ENCODE measurements at places on chromosomes 5 and 9.

- no peak for DNase-seq
Measured at GRCh38 chr9:85038824-85039608, 369.5 kb downstream of the NTRK2 start.

DNA sequence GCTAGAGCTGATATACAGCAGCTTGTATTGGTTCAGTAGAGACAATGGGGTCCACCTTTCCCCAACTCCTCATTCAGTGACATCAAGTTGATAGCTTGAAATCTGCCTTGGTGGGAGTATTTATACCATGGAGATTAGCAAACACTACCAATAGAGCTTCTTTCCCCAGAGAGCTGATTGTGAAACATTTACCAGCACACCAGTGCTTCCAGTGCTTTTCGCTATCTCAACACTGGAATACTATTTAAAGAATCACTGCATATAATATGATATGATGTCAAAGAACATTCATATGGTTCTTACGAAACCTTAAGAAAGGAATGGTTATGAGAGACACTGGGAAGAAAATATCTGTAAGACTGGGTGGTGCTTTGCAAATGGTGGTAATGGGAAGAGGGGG is 21.8 kb upstream of the RNF145 start:
- DNase-seq: no peak

DNA sequence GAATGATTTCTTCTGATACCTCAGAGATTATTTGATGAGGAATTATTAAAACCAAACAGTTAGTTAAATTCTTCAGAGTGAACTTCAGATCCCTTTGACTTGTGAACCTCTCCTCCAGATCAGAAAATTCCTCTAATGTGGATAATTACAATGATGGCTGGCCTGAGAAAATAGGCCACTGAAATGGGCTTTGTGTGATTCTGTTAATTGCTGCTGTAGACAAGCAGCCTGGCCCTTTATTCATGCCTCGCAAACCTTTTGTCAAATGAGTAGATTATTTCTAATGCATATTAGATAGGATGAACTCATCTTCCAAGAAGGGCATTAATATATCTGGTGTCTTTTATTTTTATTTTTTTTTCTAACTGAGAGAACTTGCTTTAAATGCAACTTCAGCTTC is 855.2 kb downstream of the TLE4 start:
- no peak for DNase-seq

DNA sequence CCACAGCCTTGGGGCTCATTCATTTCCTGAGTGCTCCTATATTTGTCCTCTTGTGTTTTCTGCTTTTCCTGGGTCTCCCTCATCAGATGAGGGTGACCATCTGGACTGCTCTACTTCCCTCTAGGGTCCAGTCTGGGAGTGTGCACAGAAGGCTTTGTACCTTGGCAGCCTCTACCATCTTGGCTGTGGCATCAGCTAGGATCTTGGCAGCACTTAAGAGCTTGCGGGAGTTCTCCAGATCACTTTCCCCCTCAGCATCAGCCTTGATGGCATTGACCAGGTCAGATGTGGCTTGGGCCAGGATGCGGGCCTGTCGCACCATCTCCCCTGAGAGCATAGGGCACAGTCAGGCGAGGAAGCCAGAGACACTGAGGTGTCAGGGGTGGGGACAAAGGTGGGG is 15.8 kb downstream of the TLN1 start:
- no peak for DNase-seq

DNA sequence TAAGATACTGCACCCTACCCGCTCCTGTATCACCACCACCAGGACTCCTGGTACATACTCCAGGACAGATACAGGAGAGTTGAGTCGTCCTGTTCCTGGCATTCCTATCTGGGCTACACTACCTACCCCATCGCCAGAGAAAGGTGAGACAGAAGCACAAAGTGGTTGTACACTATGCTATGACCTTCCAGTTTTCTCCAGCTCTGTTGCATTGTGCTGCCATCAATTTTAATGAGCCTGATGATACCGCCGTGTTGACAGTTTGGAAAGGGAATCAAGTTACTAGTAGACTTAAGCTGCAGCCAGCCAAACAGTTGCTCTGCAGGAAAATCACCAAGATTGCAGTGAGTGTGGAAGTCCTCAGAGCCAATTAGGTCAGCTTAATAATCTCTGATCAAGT is 35.2 kb downstream of the ANP32B start:
- no peak for DNase-seq

DNA sequence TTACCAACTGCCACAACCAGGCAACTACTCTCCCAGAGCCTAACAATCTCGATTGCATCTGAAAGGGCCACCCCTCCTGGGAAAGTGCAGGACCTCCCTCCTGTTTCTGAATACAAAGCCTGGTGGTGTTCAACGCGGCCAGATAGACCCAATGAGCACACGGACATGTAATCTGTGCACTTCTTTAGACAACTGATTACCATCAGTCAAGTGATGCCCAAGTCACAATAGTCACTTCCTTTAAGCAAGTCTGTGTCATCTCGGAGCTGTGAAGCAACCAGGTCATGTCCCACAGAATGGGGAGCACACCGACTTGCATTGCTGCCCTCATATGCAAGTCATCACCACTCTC is 739 bp downstream of the C9orf72 start:
- peak; percentile 85 for DNase-seq

DNA sequence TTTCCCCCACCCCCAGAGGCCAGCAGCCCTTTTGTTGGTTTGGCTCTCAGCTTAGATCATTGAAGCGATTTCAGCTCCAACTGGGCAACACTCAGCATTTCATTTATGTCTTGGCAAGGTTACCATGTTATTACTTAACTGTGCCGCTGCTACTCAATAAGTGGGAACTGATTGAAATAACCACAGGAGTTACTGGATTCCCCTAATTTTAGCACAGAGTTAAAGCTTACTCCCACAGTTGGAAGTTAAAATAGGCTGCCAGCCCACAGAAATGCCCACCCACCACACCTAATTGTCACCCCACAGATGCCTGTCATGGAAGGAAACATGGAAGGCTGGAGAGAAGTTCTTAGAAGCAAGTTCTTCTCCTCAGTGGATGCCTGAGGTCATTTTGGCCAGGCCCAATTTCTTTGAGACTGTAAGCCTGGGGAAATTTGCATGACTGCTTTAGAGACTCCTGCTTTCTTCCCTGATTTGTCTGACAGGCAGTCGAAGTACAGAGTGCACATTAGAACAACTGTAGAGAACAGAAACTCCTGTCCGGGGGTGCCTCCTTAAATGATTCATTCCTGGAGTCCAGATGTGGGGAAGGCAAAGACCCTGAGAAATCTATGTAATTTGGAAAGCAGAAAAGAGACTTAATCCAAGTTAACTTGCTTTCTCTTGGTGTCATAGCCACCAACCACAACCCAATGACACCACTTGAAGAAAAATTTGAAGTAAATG is 370.0 kb downstream of the ZSWIM6 start:
- no peak for DNase-seq

- no peak for DNase-seq
Measured at GRCh38 chr5:90939211-90939610, 380.6 kb downstream of the ADGRV1 start.

DNA sequence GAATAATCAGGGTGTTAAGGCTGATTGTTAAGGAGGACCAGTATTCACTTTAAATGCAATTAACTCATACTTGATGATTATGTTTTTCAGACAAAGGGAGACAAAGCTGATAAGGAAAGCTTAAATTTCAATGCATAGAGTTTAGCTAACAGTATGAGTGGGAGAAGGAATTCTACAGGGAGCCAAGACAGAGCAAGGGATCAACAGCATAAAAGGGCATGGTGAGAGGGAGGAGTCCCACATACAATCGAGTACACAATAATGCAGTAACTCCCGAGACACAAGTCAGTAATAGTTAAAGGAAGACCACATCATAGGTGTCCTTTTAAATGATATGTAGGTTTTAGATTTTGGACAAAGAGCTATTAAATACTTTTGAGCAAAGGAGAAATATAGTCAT is 191.7 kb upstream of the PTPRD start:
- DNase-seq: no peak

- DNase-seq: no peak
Measured at GRCh38 chr5:172777881-172778814, 7.2 kb upstream of the DUSP1 start.

DNA sequence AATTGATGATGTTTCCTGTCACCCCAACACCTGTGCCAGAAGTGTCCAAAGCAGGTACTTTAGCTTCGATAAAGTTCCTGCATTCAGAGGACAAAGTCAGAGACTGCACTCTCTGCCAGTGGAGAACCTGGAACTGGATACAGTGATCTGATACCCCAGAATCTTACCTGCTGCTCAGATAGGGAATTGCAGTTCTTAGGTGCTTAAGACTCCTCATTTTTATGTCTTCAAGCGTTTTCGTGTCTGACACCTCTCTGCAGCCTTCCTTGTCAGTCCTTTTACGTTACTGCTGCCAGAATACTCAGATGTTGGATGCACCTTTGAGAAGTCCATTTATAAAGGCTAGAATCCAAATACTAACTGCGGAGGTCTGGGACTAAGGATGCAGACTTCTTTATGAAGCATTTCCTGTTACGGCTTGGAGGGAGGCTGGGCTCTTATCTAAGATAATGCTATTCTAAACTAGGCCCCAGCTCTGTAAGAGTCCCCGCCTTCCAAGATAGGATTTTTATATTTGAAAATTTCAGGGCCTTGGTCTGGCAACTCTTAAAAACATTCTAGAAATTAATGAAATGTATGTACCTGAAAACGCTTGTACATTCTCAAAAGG is 1.9 kb downstream of the ISOC1 start:
- no peak for DNase-seq

GRCh38 chr9:82180711-82181110 is 192.1 kb downstream of the SPATA31D1 start:
- no peak for DNase-seq

DNA sequence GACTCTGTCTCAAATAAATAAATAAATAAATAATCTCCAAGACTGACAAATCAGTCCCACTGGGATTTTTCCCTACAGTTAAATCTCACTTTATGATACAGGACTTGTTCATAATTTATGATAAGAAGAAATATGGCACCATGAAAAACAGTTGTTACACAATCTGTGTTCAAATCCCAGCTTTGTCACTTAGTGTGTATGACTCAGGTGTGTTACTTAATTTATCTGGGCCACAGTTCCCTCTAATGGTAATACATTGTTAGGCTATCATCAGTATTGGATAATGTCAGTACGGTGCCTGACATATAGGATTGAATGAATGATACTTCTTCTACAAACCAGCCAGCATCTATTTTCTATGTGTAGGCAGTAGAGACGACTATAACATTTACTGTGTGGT is 23.1 kb downstream of the SLC36A3 start:
- no peak for DNase-seq

DNA sequence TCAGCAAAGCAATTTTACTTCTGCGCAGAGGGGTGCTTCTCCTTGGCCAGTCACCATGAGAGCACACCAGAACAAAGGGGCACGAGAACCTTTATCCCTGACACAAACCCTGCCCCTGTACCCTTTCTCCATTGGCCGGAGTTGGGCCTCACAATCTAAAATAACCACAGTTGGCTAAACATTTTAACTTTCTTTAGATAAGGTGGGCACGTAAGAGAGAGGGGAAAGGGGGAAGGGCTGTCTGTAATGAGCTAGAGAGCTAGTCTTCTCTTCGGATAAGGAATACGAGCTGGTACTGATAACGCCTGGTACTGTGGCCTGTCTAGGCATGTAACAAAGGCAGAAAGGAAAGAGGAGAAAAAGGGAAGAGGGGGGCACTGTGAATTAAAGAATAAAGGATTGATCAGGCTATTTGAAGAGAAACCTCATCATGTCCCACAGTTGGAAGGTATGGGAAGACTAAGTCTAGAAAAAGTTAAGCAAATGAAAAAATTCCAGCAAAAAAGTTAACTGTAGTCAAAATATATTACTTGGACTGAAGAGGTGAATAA is 1.8 kb upstream of the IARS1 start:
- DNase-seq: no peak

GRCh38 chr9:125990186-125990792 is 243.1 kb downstream of the PBX3 start:
- DNase-seq: peak; percentile 18

DNA sequence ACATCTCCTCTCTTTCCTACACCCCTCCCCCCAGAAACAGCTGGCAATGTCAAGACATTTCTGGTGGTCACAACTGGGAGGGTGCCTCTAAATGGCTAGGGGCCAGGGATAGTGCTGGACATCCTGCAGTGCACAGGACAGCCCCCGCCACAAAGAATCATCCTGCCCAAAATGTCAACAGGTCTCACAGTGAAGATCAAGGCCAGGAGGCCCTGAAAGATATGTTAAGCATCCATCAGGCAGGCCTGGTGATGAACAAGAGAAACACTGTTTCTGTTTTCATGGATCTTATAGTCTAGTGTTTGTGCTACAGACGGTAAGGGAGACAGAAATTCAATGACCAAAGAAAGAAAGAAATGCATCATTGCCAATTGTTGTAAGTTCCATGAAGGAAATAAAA is 45.9 kb downstream of the WWC1 start:
- DNase-seq: no peak

GRCh38 chr5:55582256-55582655 is 47.5 kb upstream of the PLPP1 start:
- DNase-seq: no peak

DNA sequence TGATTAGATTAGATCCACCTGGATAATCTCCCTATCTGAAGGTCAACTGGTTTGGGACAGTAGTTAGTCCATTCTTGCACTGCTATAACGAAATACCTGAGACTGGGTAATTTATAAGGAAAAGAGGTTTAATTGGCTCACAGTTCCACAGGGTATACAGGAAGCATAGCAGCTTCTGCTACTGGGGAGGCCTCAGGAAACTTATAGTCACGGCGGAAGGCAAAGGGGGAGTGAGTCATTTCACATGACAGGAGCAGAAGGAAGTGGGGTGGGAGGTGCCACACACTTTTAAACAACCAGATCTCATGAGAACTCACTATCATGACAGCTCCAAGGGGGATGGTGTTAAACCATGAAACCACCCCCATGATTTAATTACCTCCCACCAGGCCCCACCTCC is 9.9 kb downstream of the C9orf40 start:
- DNase-seq: no peak

DNA sequence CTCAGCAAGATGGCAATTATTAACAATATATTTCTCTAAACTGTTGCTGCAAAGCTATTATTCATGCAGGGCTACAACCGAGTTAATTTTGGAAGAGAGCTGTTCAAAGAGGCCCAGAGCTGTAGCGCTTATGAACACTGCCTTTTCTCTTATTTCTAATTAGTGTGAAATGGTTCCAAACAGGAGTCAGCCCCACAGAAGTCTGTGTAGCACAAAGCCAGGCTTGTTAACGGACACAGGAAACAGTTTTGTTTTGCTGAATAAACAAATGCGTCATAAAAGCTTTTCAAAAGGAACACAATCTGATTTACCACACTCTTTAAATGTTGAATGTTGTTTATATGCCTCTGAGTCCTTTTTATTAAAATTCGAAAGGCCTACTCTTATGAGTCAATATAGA is 396.5 kb downstream of the ANXA1 start:
- DNase-seq: no peak

DNA sequence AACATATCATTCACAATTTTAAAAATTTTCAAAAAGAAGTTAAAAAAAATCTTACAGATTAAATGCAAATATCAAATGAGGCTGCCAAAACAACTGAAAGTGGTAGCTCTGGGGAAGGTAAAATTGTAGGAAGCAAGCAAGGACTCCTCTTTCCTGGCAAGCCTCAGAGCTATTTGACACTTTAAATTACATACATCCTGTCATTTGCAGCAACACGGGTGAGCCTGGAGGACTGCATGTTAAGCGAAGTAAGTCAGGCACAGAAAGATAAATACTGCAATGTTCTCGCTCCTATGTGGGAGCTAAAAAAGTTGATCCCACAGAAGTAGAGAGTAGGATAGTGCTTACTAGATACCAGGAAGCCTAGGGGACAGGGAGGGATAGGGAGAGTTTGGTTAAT is 58.0 kb downstream of the LPAR1 start:
- DNase-seq: no peak

GRCh38 chr5:170306381-170306831 is 8.8 kb upstream of the LCP2 start:
- DNase-seq: peak; percentile 28

- DNase-seq: peak; percentile 73
Measured at GRCh38 chr5:31854181-31855133, 215.5 kb downstream of the PDZD2 start.
